ENCODE measurements at places on chromosomes 16 and 17.

DNA sequence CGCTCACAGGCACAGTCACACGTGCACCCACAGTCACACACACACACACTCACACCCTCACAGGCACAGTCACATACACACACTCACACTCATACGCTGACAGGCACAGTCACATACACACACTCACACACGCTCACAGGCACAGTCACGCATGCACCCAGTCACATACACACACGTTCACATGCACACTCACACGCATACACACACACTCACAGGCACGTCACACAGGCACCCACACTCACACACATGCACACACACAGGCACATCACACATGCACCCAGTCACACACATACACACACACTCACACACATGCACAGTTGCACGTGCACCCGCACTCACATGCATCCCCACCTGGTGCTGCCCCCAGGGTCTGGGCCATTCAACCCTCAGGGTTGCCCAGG, 46.1 kb upstream of the CBFA2T3 start:
- DNase-seq = no peak

GRCh38 chr16:67260426-67261063, 11.8 kb downstream of the SLC9A5 start:
- DNase-seq = no peak

- no peak for DNase-seq
Observed at GRCh38 chr16:87973717-87974116, 22.5 kb downstream of the BANP start.

GRCh38 chr16:68367030-68367429, 56.2 kb downstream of the PRMT7 start:
- DNase-seq = no peak

DNA sequence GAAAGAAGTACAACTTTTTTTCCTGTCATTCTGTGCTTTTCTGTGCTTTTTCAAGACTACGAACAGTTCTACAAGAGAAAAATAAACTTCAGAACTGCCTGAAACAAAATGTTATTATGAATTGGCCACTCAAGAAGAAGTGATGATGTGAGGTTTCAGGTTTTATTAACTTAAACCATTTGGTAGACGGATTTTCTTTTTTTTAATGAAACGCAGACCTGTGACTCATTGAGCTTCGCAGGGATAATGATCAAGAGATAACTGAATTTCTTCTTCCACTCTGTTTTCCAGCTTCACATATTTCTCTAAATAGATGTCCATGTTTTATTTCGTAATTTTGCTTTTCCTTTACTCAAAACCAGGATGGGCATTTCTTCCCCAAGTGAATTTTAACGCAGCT, 32.7 kb downstream of the AIPL1 start:
- DNase-seq = no peak

- no peak for DNase-seq
Observed at GRCh38 chr16:971981-972315, 1.2 kb upstream of the LMF1 start.

DNA sequence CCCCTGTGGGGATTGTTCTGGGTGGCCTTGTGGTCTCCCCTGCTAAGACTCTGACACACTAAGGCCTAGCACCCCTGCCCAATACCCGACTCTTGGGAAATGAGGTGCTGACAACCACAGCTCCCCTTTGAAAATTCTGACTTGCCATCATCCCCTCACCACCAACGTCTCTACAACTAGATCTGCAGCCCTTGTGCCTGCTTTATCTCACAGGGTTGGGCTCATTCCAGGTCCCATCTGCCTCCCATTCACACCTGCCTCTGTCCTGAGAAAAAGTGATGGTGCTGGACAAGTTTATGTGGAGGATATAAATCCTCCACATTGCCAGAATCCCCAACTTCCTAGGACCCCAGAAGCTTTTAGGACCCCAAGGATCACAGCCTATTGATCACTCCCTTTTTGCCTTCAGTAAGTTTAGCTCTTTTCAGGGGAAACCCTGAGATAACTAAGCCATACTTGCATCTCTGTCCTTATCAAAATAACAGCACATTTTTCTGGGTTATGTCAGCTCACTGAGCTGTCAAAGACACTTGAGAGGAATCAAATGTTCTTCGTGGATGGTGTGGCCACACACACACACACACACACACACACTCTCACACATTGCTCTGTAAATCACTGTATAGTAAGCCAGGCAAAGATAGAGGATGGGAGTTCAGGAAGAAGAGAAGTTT, 136.8 kb upstream of the CES5A start:
- no peak for DNase-seq

GRCh38 chr17:77501751-77502625, 361.2 kb downstream of the SEC14L1 start:
- DNase-seq = no peak
